ENCODE measurements at places on chromosomes 1 and 21.

- no peak for DNase-seq
These were observed 3.2 kb downstream of the MYBPH start for GRCh38 chr1:203172184-203173010.

GRCh38 chr1:183844806-183845205 lies 39.9 kb downstream of the RGL1 start:
- no peak for DNase-seq

DNA sequence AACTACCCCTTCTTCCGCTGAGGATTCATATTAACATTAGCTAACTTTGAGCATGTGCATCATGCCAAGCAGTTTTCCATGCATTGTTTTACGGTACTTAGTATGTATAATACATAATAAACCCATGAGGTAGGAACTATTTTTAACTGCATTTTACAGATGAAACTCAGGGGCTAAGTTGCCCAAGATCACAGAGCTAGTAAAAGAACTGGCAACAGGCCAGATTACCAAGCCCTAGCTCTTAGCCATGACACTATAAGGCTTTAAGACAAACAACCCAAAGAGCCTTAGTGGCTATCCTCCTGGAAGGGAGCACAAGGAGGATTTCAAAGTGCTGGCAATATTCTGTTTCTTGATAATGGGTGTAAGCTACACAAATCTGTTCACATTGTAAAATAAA lies 6.1 kb downstream of the AK2 start:
- no peak for DNase-seq

GRCh38 chr1:240192851-240193250 lies 101.2 kb downstream of the FMN2 start:
- no peak for DNase-seq

DNA sequence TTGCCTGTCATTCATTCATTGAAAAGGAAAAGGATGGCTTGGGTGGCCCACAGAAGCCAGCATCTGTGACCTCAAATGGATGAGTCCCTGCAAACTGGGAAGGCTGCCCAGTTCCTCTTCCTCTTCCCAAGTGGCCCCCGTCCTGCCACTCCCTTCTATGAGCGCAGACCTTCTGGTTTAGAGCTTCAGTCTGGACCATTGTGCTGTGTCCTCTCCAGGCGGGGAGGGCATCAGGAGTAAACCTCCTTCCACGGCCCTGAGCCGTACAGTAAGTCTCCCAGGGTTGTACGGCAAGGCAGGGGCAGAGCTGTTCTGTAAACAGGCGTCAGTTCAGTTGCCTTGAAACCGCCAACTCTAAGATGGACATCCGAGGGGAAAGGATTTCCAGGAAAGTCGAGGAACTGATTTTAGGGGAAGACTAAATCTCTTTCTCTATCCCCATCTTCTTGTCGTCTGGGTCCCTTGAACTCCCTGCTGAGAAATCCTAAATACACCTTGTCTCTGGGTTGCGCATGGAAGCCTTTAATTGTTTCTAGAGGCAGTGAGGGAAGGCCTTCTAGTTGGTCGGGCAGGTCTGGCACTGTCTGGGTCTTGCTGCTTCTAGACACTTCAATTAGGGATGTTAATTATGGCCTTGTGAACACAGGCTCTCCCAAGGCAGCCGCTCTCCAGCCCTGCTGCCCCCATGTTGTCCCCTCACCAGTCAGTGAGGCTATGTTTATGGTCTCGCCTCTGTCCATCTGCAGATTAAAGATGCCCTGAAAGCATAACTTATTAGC lies 22.1 kb downstream of the SOX13 start:
- DNase-seq, result no peak

- DNase-seq, result no peak
These were observed 38.9 kb upstream of the C1orf185 start for GRCh38 chr1:51063121-51063520.

GRCh38 chr1:101532377-101532776 lies 295.6 kb downstream of the S1PR1 start:
- no peak for DNase-seq

GRCh38 chr1:166911624-166912023 lies 35.6 kb upstream of the TADA1 start:
- DNase-seq, result no peak

GRCh38 chr1:168342572-168343280 lies 62.0 kb downstream of the TBX19 start:
- peak; percentile 77 for DNase-seq

DNA sequence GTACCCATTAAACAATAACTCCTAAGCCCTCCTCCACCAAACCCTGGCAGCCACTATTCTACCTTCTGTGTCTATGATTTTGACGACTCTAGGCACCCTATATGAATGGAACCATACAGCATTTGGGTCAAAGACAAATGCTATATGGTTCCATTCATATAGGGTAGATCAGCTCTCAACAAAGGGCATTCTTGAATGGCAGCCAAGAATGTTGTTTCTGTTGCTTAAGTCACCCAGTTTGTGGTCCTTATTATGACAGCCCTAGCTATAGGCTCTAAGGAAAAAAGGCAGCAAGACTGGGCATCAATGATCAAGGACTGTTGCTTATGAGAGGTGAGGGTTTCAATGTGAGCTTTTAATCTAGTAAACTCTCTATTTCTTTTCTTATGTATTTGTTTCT lies 4.7 kb upstream of the SLC5A9 start:
- no peak for DNase-seq

- no peak for DNase-seq
These were observed 16.0 kb downstream of the PFKFB2 start for GRCh38 chr1:207069061-207069460.

DNA sequence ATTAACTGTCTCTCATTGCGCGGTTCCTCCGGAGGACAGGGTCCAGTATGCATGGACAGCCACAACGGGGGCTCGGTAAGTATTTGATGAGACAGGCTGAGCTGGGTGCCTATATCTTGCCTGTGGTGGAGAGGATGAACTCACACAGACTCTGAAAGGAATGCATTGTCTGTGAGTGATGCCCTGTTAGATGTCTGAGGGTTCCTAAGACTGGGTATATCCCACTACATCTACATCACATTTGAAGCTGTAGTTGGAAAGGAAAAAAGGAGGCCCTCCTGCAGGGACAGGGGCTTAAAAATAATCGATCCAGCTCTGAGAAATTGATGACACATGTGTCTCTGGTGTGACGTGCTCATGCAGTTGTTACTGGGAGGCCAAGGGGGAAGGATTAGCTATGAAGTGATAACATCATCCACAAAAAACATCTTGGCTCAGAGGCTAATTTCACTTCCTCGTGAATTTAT lies 1.9 kb downstream of the ADARB1 start:
- DNase-seq, result no peak

DNA sequence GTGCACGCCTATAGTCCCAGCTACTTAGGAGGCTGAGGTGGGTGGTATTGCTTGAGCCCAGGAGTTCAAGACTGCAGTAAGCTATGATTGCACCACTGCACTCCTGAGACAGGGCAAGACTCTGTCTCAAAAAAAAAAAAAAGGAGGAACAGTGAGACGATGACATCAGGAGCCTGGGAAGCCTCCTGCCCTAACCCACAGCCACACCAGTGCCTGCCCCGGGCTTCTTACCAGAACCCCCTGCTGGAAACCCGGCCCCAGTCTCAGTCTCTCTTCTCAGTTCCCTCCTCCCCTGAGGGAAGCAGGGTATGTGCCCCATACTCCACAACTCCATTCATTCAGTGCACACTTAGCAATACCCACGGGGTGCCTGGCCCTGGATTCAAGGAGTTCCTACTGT lies 9.1 kb downstream of the COL8A2 start:
- DNase-seq, result no peak

- DNase-seq, result peak; percentile 19
These were observed 49.0 kb downstream of the TOMM20 start for GRCh38 chr1:235079443-235080296.

DNA sequence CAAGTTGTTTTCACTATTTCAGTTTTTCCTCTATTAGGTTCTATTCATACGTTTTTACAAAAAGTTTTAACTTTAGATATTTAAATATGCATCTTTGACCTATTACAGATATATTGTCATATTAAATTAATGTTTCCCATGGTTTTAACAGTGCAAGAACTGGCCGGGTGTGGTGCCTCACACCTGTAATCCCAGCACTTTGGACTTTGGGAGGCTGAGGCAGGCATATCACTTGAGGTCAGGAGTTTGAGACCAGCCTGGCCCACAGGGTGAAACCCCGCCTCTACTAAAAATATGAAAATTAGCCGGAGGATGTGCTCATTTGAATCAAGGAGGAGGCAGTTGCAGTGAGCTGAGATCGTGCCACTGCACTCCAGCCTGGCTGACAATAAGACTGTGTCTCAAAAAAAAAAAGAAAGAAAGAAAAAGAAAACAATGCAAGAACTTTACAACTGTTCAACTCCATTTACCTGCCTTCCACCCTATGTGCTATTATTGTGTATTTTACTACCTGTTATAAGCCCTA lies 19.8 kb upstream of the TINAGL1 start:
- DNase-seq, result no peak

GRCh38 chr1:215905493-215906115 lies 338.5 kb downstream of the KCTD3 start:
- no peak for DNase-seq

DNA sequence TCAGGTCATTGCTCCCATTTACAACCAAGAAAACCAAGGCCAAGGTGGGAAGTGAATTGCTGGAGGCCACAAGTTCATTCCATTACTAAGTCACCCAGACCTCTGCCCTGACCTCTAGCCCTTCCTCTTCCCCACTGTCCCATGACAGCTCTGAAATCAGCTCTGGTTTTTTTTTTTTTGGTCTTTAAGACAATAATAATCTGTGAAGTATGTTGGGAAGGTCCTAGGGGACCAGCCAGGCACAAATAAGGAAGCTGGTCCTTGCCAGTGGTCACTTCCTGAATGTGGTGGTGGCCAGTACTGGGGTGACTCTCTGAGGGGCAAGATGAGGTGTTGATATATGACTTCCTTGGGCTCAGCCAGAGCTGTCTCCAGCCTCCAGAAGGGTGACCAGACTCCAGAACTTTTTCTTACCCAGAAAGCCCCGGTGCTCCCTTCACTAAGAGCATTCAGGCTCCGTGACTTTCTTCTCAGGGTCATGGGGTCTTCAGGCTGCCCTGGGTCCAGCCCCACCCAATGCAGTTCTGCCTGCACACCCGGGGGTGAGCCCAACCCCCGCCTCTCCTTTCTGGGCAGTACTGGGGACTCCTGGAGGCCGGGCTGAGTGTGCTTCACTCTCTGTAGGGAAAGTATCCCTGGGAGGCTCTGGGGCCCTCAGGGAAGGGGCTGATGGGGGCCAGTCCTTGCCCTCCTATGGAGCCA lies 159.6 kb downstream of the PTPRU start:
- no peak for DNase-seq

DNA sequence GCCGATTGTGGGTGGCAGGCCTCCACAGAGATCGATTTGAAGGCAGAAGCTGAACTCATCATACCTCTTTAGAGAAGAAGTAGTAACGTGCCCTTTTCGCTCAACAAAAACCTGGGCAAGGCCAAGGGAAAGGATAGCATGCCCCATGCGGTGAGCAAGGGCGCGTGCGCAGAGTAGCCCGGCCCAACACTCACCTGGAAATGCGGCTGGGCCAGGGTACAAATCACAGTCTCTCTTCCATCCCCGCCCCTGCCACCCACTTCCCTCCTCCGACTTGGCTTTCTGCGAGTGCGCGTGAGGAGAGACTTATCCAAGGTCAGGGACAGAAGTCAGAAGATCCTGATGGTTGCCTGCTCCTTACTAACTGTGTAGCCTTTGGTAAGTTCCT lies 160.7 kb upstream of the C1orf21 start:
- DNase-seq, result no peak
